ENCODE measurements at places on chromosomes 11 and 22.

DNA sequence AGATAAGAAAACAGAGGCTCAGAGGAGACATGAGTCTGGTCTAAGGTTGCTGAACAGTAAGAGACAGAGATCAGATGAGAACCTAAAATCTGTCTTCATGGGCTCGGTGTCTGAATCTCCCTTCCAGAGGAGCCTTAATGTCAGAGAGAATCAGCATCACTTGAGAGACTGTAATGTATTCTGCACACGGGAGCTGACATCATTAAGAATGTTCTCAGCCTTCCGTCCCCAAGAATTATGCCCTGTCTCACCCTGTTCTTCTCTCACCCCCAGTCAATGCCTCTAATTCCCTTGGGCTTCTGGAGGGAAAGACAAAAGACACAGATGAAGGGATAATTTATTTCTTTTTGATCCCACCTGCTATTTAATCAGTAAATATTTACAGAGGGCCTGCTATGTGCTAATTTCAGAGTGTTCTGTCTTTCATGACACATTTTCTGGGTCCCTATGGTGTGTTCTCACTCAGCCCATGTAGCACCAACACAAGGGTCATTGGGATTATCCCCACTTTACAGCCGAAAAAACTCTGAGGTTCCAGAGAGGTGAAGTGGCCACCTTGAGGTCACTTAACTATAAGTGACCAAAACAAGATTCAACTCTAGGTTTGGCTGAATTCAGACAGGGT is 61.8 kb downstream of the CD82 start:
- DNase-seq = no peak

DNA sequence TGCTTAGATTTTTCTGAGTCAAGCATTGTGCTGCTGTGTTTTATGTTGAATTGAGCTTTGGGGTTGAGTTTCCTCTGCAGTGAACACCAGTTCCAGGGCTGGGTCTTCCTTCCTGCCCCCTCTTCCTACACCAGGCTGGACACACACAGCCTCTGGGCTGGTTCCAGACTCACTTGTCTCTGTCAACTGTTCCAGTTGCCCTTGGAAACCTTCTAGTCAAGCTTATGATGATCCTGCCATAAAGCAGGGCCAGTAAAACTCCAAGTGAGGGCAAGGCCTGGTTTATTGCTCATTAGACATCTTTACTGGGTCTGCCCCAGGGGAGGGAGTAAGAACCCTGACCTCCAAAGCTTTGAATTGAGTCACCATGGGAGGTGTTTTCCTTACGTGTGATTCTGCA is 61.1 kb downstream of the KIAA1671 start:
- peak; percentile 50 for DNase-seq

DNA sequence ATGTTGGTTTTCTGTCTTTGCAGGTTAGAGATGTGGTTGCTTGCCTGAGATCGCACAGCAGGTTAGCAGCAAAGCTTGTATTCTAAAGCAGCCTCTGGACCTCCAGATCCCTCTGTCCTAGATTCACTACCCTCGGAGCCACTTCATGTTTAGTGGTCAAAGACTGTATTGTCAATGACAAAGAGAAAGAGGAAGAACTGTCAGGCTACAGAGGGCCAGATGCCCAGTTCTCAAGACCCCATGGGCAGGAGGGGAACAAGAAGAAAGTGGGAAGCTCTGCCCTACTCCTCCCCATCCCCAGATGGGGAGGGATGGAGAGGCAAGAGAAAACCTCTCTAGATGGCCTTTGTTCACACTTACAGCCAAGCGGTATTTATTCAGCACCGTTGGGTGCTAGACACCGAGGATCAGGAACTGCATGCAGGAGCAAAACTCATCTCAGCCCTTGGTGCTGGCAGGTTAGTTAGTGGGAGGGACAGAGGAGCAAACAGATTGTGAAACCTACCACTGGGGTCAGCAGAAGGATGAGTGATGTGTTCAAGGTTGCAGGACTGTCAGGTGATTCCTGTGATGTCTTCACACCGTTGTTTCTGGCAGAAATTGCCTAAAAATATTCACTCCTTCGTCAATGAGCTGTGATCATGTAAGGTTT is 38.3 kb upstream of the PTPRJ start:
- DNase-seq = no peak

GRCh38 chr22:19903031-19903430 is 38.5 kb upstream of the COMT start:
- no peak for DNase-seq

- DNase-seq = peak; percentile 55
These were observed 969 bp downstream of the CCDC117 start for GRCh38 chr22:28773461-28773867.

DNA sequence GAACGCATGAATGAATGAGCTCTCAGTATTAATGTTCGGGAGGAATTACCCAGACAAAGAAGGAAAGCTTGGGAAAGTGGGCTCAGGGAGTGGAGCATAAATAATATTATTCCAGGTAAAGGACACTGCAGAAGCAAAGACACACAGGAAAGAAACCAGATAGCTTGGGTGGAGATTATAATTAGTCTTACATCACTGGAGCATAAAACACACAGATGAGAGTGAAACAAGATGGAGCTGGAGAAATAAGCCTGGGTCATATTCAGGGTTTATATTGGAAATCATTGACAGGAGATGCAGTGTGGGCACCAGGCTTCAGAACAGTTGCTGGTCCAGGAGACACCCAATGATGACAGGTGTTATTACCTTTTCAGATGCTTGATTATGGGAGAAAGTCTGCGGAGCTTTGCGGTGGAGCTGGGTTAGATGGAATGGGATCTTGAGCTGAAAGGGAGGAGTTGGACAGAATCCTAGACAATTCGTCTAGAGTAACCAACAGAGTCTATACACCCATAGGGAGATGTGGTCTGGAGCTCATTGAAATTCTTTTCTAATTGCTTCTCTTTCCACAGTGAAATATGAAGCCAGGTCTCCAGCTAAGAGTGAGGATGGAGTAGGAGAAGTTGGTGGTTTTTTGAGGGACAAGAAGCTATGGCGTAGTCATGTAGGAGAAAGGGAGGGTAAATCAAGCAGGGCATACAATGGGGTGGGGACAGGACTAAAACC is 227.2 kb downstream of the FAM76B start:
- DNase-seq = no peak

DNA sequence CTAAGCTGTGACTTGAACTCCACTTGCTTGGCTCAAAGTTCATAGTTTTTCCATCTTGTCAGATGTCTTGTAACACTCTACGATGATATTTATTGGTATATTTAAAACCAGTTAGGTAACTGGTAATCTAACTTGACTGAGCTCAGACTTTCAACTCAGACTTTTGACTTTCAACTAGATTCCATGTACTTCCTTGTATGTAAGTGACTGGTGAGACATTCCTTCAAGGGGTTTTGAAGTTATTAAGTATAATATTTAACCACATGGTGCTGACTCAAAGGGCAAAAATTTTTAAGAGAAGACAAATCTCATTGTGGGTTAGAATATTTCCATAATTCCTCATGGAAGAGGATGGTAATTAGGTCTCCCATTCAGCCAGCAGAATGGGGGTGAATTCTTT is 631.3 kb upstream of the ANO5 start:
- peak; percentile 84 for DNase-seq

DNA sequence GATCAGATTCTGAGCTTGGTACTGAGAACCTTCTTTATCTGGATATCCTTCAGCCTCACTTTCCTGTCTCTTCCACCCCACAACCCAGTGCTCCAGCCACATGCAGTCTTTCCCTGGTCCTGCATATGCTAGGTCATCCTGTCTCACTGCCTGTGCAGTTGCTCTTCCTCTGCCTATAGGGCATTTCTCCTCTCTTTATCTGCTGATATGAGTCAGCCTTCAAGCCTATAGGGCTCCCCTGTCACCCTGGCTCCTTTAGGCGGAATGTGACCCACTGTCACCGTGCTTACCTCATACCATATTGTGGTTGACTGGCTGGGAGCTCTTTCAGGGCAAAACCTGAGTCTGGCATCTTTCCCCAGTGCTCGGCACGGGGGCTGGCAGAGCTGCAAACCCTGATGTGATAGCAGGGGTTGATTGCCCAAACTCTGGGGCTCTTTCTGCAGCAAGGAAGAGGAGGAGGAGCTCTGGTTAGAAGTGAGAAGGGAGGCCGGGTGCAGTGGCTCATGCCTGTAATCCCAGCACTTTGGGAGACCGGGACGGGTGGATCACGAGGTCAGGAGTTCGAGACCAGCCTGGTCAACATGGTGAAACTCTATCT is 26.3 kb downstream of the MEI1 start:
- DNase-seq = peak; percentile 62

GRCh38 chr22:42385696-42386095 is 46.5 kb downstream of the NFAM1 start:
- DNase-seq = no peak

DNA sequence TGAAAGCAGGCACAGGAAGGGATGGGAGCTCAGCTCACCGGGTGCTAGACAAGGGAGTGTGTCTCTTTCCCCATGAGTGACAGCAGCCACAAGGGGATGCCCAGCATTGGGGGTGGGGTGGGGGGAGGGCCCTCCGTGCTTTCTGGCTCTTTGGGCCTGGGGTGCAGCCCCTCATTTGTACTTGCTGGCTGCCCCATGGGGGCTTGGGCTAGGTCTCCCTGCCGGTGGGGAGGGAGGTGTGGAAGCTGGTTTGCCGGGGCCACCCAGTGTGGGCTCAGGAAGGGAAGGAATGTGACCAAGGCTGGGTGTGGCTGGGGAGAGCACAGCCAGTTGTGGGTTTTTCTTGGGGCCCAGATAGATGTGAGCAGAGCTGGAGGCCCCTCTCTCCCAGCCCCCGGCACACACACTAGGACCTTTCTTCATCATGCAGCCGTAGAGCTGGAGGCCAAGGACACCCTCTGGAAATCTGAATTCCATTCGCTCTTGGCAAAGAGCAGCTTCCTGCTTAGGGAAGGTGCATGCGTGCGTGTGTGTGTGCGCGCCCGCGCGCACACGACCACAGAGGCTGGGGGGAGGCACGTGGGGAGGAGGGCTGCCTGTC is 25.8 kb downstream of the KCNQ1OT1 start:
- no peak for DNase-seq

DNA sequence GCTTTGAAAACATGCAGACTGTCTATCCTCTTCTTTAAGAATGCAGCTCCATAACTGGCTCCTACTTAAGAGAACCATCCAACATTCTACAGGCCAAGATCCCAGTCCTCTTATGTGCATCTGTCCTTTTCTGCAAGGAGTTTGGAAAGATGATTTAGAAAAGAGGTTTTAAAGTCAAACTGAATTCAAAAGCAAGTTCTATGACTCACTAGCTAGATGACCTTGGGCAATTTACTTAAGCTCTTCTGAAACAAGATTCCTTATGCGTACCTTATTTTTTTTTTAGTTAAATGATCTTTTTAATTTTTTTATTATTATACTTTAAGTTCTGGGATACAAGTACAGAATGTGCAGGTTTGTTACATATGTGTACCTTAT is 29.2 kb downstream of the GUCY1A2 start:
- DNase-seq = no peak

- no peak for DNase-seq
These were observed 563.6 kb downstream of the NTM start for GRCh38 chr11:131934006-131934405.

DNA sequence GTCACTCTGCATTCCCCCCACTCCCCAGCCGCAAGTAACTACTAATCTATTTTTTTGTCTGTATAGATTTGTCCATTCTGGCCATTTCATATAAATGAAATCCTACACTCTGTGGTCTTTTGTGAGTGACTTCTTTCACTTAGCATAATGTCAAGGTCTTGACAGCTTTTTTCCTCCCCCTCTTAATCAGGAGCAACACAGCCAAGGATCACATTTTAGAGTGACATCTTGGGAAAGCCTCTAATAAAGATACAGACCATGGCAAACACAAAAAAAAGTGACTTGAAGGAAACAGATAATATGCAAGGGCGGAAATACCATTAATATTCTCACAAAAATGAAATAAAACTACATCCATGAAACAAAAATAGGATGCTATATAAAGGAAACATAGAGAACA is 43.9 kb downstream of the RAB30 start:
- no peak for DNase-seq

GRCh38 chr11:128709402-128709801 is 15.5 kb downstream of the FLI1 start:
- DNase-seq = peak; percentile 58

DNA sequence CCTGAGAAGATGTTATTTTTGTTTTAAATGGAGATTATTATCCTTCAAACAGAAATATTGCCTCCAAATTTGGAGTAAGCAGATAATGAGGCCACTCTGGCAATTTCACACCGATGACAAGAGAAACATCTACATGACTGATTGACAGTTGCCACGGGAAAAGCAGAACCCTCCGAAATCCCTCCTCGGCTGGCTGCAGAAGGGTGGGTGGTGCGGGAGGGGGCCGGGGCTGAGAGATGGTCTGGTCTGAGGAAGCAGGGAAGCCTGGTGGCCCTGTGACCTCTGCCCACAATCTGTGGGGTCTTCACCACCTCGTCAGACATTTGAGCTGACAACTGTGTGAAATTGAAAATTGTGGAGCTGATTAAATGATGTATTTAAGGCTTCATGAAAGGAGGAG is 503.2 kb downstream of the MN1 start:
- DNase-seq = no peak

- DNase-seq = no peak
These were observed 255.9 kb downstream of the INSC start for GRCh38 chr11:15370495-15371147.

- DNase-seq = no peak
These were observed 10.0 kb upstream of the SGSM1 start for GRCh38 chr22:24796056-24796455.

GRCh38 chr11:96326959-96327358 is 16.0 kb downstream of the MAML2 start:
- DNase-seq = no peak

DNA sequence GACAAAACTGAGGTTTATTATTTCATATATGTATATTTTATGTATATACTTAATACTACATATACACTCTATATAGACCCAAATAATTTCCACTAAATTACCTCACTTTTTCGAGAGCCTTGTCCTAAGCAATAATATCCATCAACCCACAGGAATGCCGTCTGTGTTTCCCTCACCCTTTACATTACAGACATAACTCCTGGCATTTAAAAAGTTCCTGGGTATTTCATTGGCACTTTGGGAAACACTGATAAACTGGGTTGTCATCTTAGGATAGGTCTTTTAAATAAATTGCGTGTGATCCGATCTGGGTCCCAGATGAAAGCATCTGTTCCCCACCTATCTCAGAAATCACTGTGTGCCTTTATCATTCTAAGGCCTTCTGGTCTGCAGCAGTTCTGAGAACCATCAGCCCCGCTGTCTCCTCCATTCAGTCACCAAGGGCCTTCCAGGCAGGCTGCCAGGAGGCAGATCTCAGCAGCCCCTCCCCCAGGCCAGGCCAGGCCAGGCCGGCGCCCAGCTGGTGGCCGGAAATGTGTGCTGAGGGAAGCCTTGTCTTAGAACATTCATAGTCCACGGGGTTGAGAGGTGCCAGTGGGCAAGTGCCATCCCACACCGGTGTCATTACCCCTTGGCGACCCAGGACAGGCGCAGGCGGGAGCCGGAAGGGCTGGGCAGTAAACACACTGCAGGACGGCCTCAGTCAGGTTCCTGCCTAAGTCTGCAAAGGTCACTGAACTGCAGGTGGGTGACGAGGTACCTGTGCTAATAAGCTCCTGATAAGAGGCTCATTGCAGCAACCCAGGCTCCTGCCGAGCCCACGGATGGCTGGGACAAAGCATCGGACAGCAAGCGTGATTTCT is 3.3 kb downstream of the FGF19 start:
- peak; percentile 58 for DNase-seq

- no peak for DNase-seq
These were observed 31.4 kb upstream of the BRSK2 start for GRCh38 chr11:1358286-1358685.

GRCh38 chr11:67494371-67495233 is 10.6 kb downstream of the PITPNM1 start:
- no peak for DNase-seq

GRCh38 chr11:123195188-123196059 is at the start of gene CLMP:
TSS of gene CLMP (minus strand) at chr11:123195248. CDS start at chr11:123194940, 308 bp downstream.
- DNase-seq = no peak

Data from RCC 7860 (cell line).